ENCODE measurements at places on chromosomes 13 and 19.

DNA sequence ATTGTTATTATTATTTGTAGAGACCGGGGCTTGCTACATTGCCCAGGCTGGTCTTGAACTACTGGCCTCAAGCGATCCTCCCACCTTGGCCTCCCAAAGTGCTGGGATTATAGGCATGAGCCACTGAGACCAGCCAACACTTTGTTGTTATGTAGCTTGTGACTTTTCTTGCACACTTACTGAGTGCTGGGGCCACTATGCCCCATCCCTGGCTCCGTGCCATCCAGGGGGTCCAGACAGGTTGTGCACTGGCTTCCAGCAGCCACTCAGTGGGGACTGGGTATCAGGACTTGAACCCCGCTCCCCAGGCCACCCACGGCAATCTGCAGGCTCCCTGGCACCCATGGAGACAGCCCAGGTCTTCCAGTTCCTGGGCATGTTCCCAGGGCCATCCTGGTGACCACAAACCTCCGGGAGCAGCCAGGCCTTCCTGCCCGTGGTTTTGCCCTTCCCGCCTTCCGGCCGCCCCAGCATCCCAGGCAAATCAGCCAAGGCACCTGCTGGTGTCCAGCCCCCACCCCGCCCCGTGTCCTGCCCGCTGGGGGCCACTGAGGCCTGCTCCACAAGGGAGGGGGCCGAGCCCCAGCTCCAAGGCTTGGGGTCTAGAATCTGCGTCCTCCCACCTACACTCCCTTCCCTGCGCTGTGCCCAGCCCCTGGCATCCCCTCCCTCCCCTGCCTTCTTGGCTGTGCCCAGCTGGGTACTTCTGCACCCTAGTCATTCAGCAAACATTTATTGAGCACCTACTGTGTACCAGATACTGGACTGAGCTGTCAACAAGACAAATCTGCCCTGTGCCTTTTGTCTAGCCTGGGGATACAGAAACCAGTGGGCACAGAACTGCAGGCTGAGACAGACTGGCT is 23.7 kb upstream of the SEMA6B start:
- DNase-seq, result no peak

- no peak for DNase-seq
These were observed 1625.7 kb upstream of the SLC10A2 start for GRCh38 chr13:104691767-104692467.

DNA sequence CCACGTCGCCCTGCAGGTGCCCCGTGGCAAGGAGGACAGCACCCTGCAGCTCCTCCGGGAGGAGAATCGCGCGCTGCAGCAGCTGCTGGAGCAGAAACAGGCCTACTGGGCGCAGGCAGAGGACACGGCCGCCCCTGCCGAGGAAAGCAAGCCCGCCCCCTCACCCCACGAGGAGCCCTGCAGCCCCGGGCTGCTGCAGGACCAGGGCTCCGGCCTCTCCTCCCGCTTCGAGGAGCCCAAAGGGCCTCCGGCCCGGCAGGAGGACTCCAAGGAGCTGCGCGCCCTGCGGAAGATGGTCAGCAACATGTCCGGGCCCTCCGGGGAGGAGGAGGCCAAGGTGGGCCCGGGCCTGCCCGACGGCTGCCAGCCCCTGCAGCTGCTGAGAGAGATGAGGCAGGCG is 11.6 kb downstream of the CBY2 start:
- DNase-seq, result no peak

GRCh38 chr13:29914581-29914980 is 64.2 kb upstream of the UBL3 start:
- no peak for DNase-seq

DNA sequence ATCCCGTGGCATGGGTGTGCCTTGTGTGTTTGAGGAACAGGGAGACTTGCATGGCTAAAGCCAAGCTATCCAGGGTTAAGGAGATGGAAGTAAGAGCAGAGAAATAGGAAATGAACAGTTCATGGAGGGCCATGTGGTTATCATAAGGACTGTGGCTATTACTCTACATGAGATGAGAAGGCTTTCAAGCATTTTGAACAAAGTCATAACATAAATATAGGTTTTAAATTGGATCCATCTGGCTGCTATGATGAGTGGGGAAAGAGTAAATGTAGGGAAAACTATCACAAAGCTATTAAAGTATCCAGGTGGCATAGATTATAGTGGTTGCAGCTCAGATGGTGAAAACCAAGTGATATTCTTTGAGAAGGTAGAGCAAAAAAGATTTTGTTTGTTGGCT is 184.1 kb downstream of the PCDH17 start:
- no peak for DNase-seq

GRCh38 chr13:76773448-76774094 is 112.6 kb downstream of the KCTD12 start:
- no peak for DNase-seq

DNA sequence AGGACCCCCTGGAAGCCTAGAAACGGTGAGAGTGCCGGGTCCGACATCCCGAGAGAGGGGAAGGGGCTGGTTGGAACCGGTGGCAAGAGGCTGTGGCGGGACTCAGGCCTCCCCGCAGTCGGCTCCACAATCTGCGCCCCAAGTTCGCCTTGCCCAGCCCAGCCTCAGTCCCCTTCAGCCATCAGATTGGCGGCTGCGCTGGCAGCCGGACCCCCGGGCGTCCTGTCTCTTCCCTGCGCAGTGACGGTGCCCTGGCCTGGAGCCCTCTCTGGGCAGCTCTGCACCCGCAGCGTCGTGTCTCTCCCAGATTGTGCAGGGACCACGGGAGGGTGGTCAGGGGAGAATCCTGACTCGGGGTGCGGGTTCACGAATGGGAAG is 315 bp downstream of the ZNF492 start:
- no peak for DNase-seq

DNA sequence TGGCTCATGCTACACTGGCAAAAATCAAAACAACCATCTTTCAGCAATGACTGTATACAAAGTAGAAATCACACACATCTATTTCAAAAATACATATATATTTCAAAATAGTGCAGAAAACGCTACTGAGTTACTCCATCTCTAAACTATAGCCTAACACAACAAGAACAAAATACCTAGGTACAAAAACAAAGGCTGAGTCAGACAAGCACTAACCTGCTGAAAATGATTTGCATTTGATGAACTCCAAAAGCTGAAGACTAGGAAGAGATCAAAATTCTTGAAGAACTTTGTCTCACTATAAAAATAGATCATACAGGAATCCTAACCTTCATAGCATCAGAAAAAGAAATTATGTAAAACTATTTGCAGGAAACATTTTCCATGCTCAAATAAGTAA is 381.6 kb downstream of the EFNB2 start:
- no peak for DNase-seq

DNA sequence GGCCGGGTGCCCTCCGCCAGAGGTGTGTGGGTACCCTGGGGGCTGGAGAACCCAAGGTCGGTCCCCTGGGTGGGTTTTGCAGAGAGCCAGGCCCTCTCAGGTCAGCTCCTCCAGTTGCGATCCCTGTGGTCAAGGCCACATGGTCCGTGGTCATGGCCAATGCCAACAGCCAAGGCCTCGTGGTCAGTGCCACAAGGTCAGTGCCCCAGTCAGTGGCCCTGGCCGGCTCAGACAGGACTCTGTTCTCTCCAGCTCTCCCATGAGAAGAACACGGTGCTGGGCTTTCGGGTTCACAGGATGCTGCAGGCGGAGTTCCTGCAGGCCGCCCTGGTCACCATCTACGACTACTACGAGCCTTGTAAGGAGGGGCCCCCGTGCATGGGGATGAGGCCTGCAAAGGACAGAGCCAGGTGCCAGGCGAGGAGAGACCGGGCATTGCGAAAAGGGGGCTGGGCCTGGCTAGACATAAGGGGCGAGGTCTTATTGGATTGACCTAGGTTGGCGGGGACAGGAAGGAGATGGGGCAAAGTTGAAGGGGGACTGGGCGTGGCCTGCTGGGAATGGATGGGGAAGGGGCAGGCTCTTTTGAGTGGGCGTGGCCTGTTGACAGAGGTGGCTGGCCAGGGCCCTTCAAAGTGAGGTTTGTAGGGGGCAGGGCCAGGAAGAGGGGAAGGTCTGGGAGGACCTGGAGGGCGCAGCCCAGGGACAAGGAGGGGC is 15.2 kb upstream of the SHFL start:
- DNase-seq, result no peak

- DNase-seq, result peak; percentile 37
These were observed 99.2 kb downstream of the SLC7A1 start for GRCh38 chr13:29496241-29496712.

DNA sequence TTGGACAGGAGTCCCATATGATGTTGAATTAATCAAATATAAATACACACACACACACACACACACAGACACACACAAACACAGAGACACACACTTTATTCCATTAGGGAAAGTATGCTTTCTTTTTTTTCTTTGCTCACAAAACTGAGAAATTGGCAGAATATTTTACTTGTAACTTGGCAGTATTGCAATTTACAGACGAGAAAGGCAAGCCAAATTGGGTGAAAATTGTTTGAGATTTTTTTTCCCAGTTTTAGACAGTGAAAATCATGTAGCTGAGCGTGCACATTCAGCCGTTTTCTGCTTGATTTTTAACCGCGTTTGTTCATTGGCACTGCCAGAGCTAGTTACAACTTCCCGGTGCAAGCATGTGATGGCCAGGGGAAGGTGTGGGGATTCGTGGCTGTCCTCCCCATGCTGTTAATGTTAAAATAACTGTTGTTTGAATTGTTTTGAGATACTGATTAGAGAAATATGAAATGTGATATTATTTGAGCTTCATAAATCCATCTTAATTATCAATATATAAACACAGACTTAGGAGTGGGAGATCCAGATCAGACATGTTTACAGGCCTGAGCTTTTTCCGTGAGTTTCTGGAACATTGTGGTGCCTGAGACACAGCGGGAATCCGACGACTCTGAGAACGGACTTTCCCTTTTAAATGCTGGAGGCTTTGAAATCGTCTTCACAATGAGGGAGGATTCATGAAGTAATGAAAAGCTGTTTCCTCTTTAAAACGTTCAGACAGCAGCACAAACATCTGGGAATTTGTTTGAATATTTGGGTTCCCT is 125.5 kb downstream of the KCNRG start:
- DNase-seq, result no peak

DNA sequence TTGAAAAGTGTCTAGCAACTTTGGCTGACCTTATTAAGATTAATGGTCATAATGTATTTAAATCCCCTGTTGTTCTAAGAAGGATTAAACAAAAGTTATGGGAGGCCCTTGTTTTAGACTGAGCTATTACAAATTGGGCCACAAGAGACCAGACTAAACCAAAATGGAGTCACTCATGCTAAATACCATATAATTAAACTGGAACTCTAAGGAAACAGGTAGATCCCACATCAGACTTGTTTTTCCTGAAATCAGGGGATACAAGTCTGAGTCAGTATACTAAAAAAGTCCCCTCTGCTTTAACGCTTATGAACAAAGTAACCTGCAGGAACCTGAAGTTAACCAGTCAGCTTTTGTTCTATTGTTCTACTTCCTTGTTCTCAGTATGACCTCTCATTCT is 305.9 kb upstream of the SGCG start:
- DNase-seq, result no peak

DNA sequence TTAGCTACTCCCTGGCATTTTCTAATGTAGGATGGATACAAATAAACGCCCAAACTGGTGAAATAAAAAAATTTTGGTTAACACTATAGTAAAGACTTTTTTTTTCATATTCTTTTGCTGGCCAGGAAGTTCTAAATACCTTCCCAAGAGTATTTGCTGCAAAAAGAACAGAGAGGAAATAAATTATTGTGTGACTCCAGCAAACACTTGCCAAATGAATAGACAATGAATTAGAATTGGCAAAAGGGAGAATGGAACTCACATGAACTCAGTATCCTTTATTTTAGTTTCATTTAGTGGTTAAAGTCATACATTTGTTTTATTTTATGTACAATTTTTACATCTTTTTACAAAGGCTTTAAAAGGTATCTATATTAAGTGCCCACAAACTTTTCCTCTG is 58.1 kb downstream of the LACC1 start:
- no peak for DNase-seq

DNA sequence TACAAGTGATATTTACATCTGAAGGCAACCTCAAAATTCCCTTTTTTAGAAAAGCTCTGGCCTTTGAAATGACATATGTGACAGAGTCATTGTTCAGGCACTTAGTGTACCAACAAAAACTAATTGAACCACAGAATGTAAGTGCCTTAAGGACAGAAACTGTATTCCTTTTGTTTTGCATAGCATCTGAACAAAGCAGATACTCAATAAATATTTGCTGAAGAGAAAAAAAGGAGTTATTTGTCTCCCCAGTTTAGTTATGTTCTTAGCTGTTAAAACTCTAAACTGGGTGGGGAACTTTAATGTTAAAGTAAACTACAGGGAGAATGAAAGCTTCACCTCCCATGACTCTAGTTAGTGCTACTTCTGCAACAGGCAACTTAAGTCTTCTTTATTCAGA is 56.8 kb upstream of the KLF5 start:
- DNase-seq, result no peak

DNA sequence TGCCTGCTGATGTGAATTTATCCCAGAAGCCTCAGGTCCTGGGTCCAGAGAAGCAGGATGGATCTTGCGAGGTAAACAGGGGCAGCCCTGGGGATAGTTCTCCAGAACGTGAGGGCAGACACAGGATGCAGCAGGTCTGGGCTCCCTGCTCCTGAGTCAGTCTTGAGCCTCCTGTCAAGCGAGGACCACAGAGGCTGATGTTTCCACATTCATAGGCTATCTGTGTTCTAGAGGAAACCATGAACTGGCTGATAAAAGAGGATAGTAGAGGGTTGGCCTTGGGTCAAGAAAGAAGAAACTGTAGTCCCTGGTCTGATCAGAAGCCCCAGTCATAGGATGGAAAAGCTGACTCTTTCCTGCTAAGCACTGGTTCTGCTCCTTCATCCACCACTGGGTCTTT is 2.2 kb downstream of the ZNF175 start:
- DNase-seq, result no peak

- DNase-seq, result peak; percentile 64
These were observed at the start of gene JAK3 for GRCh38 chr19:17847538-17848366. JAK3 (minus strand) TSS chr19:17847982; CDS start chr19:17844417, 3,565 bp downstream.

GRCh38 chr13:98606296-98606695 is 29.4 kb upstream of the STK24 start:
- DNase-seq, result no peak

DNA sequence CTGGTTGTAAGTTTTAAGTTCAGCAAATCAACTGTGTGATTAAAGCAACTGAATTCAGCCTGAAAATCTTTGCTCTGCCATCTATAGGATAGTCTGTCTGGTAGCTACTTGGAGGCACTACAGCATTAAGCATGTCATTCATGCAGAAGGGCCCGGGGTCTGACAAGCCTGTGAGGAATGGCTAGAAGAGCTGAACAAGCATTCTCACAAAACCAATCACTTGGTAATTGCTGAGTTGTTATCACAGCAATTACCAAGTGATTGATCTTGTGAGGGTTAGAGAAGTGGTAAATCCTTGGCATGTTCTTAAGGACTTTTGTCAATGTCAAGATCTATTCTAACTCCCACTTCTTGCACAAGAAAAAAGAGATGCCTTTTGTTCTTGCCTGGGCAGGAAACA is 356.1 kb downstream of the FGF14 start:
- no peak for DNase-seq

Measured in caudate nucleus (tissue), 63 donors.